Glomerular endothelial cell (primary cell): ENCODE measurements at places on chromosomes 1 and 21.
A peak's percentile ranks its signal among the peaks of the same experiment; 100 is the strongest.

- DNase-seq, result no peak
These were observed 2.8 kb downstream of the PI4KB start for GRCh38 chr1:151324390-151324930.

DNA sequence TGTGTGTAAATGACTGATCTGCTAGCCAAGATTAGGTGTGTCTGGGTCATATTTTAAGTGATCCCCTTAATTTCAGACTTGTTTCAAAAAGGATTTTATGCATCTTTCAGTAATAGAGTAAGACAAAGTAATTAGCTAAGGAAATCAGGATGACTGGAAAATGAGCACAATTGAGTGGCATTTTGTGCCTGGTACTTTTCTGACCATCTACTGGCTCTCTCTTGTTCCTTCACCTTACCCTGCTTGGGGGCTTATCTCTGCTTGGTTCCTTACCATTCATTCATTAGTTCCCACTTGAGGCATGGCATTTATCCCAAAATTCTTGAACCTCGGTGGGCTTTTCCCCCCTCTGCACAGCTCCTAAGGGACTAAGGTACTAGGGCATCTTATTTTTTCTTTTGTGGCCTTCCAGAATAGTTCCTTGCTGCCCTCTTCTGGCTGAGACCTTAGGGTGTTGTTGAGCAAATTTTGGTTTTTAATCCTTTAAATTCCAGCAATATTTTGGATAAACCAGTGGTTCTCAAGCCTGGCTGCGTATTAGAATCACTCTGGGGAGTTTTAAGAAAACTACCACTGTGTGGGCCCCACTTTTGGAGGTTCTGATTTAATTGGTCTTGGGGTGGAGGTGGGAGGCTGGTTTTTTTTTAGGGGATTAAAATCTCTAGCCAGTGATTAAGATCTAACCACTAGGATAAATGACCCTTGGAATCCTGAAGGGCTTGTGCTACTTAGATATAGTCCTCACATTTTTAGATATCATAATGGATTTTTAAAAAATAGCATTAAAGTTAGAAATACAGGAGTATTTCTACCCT is 50.8 kb downstream of the HS2ST1 start:
- DNase-seq, result peak; percentile 14

GRCh38 chr1:9267827-9268581 is 24.7 kb upstream of the SPSB1 start:
- DNase-seq, result no peak

DNA sequence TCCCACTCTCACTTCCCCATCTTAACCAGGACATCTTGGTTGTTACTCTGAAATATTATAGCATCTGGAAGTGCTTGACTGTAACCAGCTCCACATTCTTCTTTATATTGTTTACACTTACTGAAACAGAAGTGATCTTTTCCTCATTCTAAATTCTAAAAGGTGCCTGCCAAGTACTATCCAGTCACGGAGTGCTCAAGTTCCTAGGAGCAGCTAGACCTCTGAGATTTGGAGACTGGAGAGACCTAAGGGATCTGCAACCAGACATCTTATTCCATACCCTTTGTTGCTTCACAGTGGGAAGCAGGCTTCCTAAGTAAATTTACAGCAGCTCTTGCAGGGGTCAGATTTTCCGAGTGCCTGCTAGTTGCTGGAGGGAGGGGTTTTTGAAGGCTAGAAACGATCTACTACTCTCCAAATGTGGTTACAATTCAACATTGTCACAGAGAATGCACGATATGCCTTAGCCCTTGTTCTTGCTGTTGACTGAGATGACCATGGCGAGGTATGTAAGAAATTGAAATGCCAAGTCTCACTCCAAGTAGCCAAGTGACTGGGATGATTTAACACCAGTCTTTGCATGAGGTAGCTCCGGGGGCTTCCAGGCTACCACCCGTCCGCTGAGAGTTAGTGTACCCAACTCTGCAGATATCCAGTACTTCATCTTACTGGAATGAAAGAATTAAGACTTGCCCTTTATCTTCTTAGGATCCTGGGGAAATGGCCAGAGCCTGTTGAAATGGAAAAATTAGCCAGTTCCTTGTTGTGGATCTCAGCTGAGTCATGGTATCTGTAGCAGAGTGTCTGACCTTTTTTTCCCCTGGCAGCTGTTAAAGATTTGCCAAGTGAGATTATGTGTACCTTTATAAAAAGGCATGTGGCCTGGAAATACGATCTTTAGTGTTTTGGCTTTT is 150.8 kb downstream of the MAST2 start:
- no peak for DNase-seq

DNA sequence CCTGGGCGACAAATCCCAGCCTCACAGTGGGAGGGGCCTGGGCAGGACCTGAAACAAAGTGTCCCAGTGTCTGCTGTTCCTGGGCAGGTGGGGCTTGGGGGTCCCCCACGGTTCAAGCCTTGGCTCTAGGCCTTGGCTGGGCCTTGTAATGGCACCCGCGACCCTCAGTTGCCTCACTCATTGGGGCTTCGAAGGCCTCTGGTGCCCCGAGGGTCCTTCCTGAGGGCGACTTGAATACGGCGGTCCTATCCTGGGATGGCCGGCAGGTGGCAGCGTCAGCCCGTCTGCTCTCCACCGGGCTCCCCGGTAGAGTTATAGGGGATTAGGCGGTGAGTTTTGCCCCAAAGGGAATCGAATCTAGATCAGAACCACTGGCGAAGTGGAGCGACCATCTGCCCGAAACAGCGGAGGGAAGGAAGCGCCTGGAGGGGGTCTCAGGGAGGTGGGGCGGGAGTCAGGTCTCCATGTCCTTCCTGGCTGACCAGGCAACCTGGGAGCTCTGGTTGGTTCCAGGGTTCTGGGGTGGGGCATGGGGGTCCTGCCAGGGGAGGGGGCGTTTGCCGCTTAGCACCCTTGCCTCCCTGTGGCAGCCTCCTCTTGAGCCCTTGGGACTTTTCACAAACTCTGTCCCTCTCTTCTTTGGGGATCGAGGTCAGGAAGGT is 2.1 kb upstream of the PEX10 start:
- no peak for DNase-seq

GRCh38 chr1:12488666-12489354 is 129.2 kb downstream of the DHRS3 start:
- DNase-seq, result no peak

DNA sequence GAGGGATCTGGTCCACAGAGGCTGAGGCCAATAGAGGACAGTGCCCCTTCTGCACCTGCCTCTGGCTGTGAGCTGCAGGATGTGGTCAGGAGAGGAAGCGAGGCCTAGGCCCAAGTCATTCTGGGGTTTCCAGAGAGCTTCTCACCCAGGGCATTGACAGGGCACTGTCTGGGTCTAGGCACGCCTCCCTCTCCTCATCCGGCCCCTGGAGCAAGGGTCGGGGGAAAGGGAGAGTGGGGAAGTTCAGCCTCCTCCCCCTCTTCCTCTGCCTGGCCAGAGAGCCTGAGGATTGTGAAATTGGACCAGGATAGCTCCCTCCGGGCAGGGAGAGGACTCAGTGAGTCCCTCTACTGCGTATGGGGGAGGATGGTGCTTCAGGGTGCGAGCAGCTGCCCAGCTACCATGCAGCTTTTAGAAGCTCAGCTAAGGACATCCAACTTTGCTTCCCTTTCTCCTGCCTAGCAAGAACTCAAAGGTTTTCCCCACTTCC is 6.3 kb upstream of the INAVA start:
- DNase-seq, result no peak

- DNase-seq, result no peak
These were observed 61.4 kb upstream of the FMN2 start for GRCh38 chr1:240030236-240030635.

GRCh38 chr1:94661431-94661932 is 119.9 kb upstream of the F3 start:
- no peak for DNase-seq

DNA sequence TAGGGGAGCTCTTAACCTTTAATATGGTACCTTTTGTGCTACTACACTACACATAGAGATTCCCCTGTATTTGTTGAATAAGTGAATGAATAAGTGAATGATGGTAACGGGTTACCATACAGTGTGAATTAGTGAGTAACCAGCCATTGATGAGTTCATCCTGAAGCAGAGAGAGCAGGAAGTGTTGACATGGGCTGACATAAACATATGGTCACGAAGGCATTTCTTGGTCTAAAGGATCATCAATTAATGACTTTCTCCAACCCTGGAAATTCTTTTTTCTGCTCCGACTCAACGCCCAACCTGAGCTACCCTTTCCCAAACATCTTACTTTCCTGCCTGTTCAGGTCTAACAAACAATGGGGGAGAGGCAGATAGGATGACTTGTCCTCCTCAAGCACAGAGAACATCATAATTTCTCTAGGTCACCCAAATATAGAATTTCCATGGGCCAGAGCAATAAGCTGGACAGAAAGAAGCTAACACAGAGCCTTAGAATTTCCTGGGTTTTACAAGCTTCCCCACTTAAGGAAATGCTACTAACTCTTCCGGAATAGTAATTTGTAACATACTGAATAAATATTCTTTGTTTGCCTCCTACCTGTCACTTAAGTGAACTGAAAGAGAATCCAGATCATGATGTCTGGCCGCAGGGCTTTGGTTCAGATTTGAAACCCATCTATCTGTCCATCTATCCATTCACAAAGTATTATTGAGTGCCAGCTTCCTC is 114.7 kb upstream of the NGF start:
- DNase-seq, result no peak

GRCh38 chr1:178664278-178664677 is 60.8 kb upstream of the RALGPS2 start:
- no peak for DNase-seq

DNA sequence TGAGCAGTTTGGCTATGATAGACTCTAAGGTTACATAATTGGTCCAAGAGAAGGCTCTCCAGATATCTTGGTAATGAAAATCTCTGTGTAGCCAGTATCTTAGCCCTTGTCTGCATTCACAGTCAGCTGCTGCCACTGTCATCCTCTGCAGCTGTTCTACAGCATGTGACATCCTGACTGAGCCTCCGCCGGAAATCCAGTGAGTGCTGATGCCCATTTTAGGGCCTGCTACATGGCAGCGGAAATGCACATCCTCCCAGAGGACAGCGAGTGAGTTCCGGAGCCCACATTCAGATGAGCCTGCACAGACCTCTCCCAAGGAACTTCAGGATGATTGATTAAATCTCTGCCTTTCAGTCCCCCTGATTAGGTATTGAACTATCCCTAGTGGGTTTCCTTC is 237.1 kb downstream of the HHIPL2 start:
- no peak for DNase-seq

DNA sequence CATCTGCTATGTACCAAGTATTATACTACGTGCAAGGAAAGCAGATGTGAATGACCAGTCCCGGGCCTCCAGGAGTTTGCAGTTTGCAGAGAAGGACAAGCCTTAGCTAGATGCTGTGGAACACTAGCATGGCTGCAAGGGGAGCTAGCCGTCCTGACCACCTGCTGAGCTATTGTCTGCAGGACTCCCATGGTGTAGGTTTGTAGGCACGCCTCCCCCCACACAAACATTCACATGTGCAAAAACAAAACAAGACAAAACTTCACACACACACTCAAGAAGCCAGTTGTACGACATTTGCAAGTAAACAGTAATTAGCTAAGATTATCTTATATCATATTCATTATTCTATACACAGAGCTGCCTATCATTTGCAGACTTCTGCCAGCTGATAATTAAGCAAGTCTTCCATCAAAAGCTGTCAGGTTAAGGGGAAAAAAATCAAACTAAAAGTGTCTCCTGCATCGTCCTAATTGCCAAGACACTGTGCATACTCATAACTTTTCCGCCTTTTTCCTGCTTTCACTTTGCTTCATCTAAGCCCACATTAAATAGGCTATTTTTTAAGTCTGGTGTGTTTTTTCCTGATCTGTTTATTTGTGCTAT is 10.7 kb upstream of the HNRNPU start:
- no peak for DNase-seq

DNA sequence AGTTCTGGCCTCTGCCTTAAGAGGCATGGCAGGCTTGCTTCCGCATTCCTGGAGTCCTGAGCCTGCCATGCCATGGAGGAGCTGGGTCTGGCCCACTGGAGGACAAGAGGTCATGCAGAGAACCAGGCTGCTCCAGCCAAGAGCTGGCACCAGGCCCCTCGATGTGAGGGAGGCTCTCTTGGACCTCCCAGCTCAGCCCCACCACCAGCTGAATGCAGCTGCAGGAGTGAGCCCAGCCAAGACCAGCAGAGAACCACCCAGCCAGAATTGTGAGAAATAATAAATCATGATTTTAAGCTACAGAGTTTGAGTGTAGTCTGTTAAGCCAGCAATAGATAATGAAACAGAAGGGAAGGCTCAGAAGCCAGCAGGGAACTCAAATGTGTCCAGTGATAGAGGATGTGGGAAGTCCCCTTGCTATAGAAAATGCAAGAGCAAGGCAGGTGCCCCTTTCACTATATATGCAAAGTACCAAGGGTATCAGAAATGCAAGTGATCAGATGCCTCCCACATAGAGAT is 118.4 kb downstream of the HIVEP3 start:
- DNase-seq, result no peak

DNA sequence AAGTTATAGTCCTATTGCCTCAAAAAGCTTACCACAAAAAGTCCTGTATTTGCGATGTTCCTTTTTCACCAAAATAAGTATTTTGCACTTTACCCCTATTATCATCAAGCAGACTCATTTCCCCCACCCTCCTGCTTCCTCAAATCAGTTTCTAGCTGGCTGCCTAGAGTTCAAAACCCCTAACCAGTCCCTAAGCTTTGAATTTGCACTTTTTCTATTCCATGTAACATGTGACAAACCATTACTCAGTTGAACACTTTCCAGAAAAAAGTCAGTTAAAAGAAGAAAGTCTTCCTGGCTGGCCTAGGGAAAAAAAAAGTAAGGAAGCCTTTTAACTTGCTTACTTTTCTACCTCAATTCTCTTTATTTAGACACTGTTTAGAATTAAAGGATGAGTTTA is 8.2 kb downstream of the CEP170 start:
- no peak for DNase-seq

GRCh38 chr1:90100566-90100965 is 105.7 kb downstream of the ZNF326 start:
- no peak for DNase-seq

GRCh38 chr21:36035381-36035791 is 24.9 kb downstream of the SETD4 start:
- DNase-seq, result no peak

GRCh38 chr1:204583909-204584632 is 67.9 kb downstream of the MDM4 start:
- DNase-seq, result no peak

- DNase-seq, result no peak
These were observed 10.2 kb downstream of the AADACL4 start for GRCh38 chr1:12654004-12654567.

GRCh38 chr1:16172964-16173446 is 17.1 kb upstream of the EPHA2 start:
- no peak for DNase-seq

DNA sequence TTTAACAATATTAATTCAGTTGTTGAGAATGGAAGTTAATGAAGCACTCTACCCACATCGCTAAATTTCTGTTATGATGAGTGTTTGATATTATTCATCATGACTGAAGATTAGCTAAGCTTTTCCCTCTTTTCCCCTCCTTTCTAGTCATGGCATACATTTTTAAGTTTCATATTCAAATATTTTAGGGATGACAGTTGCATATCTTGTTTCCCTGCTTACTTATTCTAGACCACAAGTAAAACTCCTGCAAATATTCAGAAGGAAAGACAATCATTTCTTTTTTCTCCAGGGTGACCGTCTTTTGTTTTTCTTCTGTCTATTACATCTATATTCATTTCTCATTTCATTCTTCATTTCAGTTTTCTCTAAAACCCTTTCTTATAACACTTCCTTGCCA is 906.0 kb downstream of the ADGRL2 start:
- no peak for DNase-seq
